Ovary (tissue), 10 donors: ENCODE measurements at places on chromosomes 16 and 17. TPM values are rescaled to one million over a fixed set of nuclear protein-coding genes. Genes with fewer than 3 reads are reported as not detected.

- peaks cover 5% of the 10 kb centered on the region for H3K4me1 ChIP-seq
- H3K27ac ChIP-seq: peak overlapping the region; percentile 64
- DNase-seq: peak; percentile 81
- H3K4me3 ChIP-seq: no peak overlapping the region
- H3K27me3 ChIP-seq: no peaks in the 10 kb centered on the region
- H3K36me3 ChIP-seq: no peaks in the 10 kb centered on the region
Observed at GRCh38 chr16:29848420-29849297, 14.4 kb downstream of the CDIPT start.

DNA sequence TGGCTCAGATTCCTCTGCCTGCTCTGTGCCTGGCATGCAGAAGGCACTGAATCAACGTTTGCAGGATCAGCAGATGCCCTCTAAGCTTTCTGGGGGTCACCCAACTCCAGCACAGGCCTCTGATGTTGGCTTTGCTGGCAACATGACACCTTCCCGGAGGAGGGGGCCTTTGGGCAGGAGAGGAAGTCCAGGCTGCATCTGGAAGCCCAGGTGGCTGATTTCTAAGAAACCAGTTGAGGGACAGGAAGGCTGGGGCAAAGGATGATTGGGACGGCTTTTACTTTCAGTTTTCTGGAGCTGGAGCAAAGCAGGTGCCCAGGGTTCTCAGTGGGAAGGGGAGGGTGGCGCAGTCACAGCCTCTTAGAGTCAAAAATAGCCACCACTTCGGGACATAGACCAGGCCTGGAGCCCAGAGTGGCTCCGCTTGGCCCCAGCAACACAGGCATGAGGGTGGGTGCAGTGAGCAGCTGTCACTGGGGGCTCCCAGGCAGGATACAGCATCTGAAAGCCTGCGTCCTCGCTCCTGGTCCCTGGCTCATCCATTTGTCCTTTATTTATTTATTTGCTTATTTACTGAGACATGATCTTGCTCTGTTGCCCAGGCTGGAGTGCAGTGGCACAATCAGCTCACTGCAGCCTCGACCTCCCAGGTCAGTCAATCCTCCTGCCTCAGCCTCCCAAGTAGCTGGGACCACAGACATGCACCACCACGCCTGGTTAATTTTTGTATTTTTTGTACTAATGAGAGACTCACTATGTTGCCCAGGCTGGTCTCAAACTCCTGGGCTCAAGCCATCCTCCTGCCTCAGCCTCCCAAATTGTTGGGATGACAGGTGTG, 15.1 kb downstream of the SOCS1 start:
- no peaks in the 10 kb centered on the region for H3K4me1 ChIP-seq
- H3K27ac ChIP-seq: no peak overlapping the region
- no peak for DNase-seq
- no peaks in the 10 kb centered on the region for H3K27me3 ChIP-seq
- H3K36me3 ChIP-seq: no peaks in the 10 kb centered on the region
- H3K4me3 ChIP-seq: no peak overlapping the region

ENPP7 gene
- total RNA-seq: not detected

GP1BA gene
- total RNA-seq: not detected
